ENCODE measurements at places on chromosomes 7 and 10. TPM values are rescaled to one million over a fixed set of nuclear protein-coding genes. Genes with fewer than 3 reads are reported as not detected.

- no peak for DNase-seq
- no peak overlapping the region for H3K4me3 ChIP-seq
- no peaks in the 10 kb centered on the region for H3K36me3 ChIP-seq
- no peaks in the 10 kb centered on the region for H3K4me1 ChIP-seq
Observed at GRCh38 chr10:110600487-110601101, 33.1 kb downstream of the SMC3 start.

The LBX1 gene
- not detected for total RNA-seq

- DNase-seq, result no peak
- H3K27me3 ChIP-seq, result no peaks in the 10 kb centered on the region
- H3K4me1 ChIP-seq, result no peaks in the 10 kb centered on the region
- H3K4me3 ChIP-seq, result no peak overlapping the region
- H3K27ac ChIP-seq, result no peak overlapping the region
Observed at GRCh38 chr7:67788669-67789068, 792.0 kb downstream of the TYW1 start.

GRCh38 chr10:129971381-129972144, 7.5 kb upstream of the EBF3 start:
- no peak overlapping the region for H3K27ac ChIP-seq
- H3K36me3 ChIP-seq, result no peaks in the 10 kb centered on the region
- peak; percentile 60 for DNase-seq
- H3K27me3 ChIP-seq, result peaks cover 45% of the 10 kb centered on the region
- peaks cover 8% of the 10 kb centered on the region for H3K4me1 ChIP-seq

GRCh38 chr7:130486114-130486953, 5.6 kb upstream of the MEST start:
- H3K4me1 ChIP-seq, result no peaks in the 10 kb centered on the region
- no peaks in the 10 kb centered on the region for H3K36me3 ChIP-seq
- H3K27ac ChIP-seq, result peak overlapping the region; percentile 19
- H3K27me3 ChIP-seq, result no peaks in the 10 kb centered on the region
- no peak for DNase-seq
- H3K4me3 ChIP-seq, result peak overlapping the region; percentile 25

Measured in uterus (tissue), 4 donors.